Effector memory CD8-positive, alpha-beta T cell (primary cell): ENCODE measurements at places on chromosomes 2 and 18.

DNA sequence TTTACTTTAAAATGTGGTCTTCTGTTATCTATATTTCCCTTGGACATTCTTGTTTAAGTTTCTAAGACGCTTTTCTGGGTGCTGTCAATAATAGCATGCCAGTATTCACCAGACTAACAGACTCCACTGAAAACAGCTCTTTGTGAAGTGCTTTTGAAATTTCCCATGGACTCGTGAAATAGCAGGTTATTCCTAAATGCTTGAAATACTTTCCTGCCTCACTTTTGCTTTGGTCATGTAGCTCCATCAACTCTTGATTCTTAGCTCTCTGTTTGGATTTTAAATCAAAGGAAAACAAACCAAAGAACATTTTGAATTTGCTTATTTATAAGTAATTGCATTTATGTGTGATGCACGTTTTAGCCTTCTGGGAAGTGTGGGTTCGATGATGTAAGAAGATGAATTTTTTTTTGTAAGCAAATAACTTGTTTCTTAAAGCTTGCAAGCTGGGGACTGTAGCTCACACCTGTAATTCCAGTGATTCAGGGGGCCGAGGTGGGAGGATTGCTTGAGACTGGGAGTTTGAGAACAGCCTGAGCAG is 147.8 kb downstream of the WDSUB1 start:
- no peak for DNase-seq

DNA sequence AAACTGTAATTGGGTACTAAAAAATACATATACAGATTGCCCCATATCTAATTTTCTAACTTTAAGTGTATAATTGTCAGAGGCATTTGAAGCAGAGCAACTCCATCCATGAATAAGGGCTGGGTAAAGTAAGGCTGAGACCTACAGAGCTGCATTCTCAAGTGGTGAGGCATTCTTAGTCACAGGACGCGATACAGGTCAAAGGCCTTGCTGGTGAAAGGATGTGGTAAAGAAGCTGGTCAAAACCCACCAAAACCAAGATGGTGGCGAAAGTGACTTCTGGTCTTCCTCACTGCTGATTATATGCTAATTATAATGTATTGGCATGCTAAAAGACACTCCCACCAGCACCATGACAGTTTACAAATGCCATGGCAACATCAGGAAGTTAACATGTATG is 50.0 kb downstream of the SLC8A1 start:
- no peak for DNase-seq

DNA sequence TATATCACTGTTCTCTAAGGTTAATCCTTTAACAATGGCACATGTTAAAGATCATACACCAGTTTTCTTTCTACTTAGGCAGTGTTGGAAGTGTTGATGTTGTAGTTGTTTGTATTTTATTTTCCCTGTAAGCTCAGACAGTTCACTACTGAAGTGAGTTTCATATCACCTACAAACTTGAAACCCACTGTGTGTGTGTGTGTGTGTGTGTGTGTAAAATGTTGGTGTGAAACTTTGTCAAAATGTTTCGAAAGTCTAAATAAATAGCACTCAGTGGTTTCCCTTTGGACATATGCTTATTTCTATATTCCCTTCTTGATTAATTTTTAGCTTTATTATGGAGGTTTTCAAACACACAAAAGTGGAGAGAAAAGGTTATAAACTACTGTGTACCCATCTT is 79.8 kb upstream of the CAVIN2 start:
- no peak for DNase-seq

- DNase-seq = peak; percentile 25
Measured at GRCh38 chr18:9612215-9612830, 2.0 kb downstream of the PPP4R1 start.

DNA sequence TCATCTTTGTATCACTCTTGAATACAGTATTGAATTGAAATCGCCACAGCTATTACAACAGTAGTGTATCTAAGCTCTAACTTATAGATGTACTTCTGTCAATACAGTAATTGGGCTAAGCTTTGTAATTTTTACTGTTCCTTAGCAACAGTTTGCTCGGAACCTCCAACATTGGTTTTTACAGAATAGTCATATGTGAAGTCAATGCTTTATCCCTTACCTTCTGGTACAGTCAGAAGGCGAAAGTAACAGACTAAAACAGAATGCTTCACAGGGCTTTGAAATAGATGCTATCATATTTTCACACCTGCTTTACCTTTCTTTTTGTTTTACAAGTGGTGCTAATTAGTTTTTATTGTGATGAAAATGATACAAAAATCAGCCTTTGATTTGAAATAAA is 46.9 kb upstream of the CYP20A1 start:
- no peak for DNase-seq

DNA sequence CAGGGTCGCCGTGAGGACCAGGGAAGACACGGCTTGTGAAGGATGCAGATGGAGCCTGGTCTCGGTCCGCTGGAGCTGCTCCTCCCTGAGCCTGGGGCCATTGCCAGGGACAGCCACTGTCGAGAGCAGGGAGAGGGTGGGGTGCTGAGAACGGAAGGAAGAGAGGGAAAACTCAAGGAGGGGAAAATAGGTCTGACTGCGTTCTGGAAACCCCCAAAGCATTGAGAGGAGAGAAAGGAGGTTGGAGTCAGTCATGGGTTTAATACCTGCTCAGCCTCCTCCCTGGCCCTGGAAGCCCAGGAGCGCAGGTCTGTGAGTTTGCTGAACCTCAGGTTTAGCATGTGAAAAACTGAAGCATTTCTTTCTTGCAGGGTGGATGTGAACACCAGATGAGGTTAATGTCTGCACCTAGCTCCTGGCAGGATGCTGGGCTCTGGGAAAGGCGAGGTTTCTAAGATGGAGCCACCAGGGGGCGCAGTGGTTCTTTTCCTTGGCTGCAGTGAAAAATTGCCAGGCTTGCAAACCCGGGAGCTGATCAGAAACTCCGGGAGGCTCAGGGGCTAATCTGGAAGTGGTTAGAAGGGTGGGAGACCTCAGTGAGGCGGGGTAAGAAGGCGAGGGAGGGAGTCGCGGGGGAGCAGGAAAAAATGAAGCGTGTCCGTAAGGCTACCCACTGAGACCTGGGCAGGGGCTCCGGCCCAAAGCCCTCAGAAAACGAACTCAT is 33.6 kb upstream of the RNF149 start:
- DNase-seq = peak; percentile 61

DNA sequence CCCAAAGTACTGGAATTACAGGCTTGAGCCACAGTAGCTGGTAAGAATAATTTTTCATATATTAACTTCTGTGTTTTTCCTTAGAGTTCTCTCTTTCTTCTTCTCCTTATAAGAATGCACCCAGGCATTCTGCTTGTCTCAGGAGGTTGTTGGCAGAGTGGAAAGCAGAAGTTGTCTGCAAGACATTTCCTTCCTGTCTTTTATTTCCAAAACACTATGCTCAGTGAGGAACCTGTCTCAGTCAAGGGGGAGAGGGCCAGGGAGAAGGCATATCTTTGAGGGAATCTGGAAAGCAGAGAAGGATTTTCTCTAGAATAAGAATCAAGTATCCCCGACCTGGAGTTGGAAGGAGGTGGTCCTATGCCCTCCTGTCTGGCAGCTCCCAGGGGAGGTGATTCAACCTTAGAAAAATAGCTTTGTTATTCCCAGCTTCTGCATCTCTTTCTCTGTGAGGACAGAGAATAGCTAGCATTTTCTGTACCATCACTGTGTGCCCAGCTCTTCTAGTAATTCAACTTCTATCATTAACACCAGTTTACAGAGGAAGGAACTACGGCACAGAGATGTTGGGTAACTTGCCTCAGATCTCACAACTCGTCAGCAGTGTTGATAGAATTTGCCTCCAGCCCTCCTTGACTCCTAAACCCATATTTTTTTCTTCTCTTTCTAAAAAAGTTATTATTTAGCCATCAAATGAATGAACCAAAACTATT is 3.8 kb upstream of the LPIN2 start:
- no peak for DNase-seq

DNA sequence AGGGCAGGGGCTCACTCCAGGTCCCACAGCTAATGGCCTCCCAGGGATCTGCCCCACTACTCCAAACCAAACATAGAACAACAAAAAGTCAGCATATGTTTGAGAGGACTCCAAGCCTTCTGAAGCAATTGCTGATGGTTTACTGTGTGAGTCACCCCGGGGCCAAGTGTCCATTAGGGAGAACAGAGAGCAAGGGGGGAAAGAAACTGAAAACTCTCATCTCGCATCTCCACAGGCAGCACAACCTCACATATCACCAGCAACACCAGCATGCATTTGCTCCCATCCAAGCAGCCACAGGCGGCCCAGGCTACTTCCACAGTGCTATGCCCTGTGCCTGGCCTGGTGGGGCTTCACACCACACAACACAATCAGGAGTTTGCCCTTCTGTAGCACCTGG is 39.1 kb downstream of the CYRIA start:
- no peak for DNase-seq

DNA sequence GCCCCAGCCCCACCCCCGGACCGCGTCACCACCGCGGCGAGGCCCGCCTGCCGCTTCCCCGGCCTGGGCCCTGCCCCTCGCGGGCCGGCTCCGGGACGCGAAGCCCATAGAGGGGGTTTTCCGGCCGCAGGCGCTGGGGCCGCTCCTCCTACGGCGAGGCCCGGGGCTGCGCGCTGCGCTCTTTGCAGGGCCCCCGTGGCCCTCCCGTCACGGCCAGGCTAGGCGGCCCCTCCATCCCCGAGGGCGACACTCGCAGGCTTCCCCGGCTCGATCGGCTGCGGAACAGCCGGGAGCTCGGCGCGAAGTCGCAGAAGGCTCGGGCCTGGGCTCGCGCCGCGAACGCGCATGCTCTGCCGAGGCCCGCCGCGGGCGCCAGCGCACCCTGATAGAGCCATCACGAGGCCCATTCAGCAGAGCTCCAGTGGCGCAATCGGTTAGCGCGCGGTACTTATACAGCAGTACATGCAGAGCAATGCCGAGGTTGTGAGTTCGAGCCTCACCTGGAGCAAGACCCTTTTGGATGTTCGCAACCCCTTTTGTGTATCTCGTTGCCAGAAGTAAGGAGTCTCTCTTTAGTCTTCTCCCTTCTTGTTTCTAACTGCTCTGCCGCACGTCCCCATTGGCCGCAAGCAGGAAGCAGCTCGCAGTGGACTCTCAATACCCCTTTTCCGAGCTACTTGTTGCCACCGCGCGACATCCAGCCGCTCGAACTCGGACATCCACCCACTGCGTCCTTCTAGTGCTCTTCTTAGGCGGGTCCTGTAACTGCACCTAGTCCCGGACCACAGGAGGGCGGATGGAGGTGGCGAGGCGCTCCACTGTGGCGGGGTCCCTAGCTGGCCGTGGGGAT is 18.0 kb upstream of the HAAO start:
- DNase-seq = peak; percentile 99
